ENCODE measurements at places on chromosomes 7 and 10. TPM values are rescaled to one million over a fixed set of nuclear protein-coding genes. Genes with fewer than 3 reads are reported as not detected.

UMAD1 gene
- 18.0 TPM for total RNA-seq

GRCh38 chr10:61097026-61097425 lies 153.0 kb upstream of the RHOBTB1 start:
- DNase-seq = no peak
- no peak overlapping the region for H3K27ac ChIP-seq
- H3K4me1 ChIP-seq = no peaks in the 10 kb centered on the region
- H3K4me3 ChIP-seq = no peak overlapping the region
- no peaks in the 10 kb centered on the region for H3K36me3 ChIP-seq

DNA sequence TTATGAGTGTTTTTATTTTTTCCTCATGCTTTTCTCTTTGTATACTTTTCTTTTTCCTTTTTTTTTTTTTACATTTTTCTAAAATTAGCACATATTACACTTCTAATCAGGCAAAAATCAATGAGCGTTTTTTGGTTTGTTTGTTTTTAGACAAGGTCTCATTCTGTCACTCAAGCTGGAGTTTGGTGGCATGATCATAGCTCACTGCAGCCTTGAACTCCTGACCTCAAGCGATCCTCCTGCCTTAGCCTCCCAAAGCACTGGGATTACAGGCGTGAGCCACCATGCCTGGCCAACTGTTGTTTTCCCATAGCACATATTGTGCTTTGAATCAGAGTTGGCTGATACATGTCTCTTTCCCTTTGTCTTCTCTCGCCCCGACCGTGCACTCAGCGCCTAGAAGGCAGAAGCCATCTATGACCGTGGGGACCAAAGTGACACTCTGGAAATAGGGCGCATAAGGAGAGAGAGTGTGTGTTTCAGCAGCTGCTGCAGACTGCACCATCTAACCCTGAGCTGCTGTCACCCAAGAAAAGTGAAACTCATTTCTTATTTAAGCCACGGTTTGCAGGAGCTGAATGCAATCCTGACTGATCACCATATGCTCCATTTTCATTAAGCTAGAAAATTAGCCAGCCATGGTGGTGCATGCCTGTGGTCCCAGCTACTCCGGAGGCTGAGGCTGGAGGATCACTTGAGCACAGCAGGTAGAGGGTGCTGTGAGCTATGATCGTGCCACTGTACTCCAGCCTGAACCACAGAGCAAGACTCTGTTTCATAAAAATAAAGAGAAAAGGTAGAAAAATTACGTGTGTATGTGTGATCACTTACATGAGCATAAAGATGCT lies 41.4 kb upstream of the GTF2I start:
- no peak overlapping the region for H3K27ac ChIP-seq
- H3K36me3 ChIP-seq = no peaks in the 10 kb centered on the region
- no peaks in the 10 kb centered on the region for H3K27me3 ChIP-seq
- no peak overlapping the region for H3K4me3 ChIP-seq
- DNase-seq = no peak

CNOT4 gene
- 25.8 TPM for total RNA-seq

EPHB6 gene
- 12.8 TPM for total RNA-seq

CTAGE6 gene
- 0.52 TPM for total RNA-seq

DNA sequence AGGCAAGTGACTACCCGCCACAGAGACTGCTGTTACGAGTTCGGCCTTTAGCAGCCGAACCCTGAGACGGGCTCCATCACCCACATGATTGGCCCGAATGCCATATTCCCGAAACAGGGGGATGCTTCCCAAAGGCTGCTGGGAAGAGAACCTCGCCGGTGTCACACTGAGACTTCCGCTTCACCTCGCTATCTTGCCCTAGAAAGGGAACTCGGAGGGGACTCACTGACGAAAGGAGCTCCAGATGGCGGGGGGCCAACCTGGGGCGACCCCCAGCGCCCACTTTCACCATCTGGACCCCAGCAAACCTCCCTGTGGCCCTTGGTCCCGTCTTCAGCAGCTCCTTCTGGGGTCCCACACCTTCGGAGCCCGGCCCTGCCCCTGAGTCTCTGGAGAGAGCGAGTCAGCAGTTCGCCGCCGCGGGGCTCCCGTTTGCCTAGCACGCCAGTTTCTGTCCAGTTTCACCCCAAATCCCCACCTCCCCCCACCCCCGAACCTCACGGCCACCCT lies 529 bp downstream of the HPS1 start:
- H3K4me3 ChIP-seq = peak overlapping the region; percentile 91
- peak; percentile 82 for DNase-seq
- no peaks in the 10 kb centered on the region for H3K4me1 ChIP-seq
- peaks cover 31% of the 10 kb centered on the region for H3K36me3 ChIP-seq

CACUL1 gene
- total RNA-seq = 47.7 TPM

CALML3 gene
- not detected for total RNA-seq

DNA sequence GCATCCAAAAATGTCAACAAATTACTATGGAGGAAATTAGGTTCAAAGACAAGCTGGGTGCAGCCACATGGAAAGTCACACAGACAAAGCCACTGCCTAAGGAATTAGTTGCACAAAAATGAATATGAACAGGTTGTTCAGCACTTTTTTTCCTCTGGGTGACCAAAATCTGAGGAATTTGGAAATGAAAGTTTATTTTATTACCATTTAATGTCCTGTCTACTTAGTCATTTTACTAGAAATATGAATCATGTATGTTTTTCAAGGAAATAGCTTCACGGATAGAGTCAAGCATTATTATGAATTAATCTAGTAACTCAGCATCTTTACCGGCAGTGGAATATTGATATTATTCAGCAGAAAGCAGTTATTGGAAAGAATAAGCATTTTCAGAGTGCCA lies 106.3 kb downstream of the ANK3 start:
- peaks cover 3% of the 10 kb centered on the region for H3K36me3 ChIP-seq
- DNase-seq = no peak
- no peaks in the 10 kb centered on the region for H3K4me1 ChIP-seq
- H3K27me3 ChIP-seq = no peaks in the 10 kb centered on the region

LGI1 gene
- total RNA-seq = not detected

CDK1 gene
- 3.4 TPM for total RNA-seq

- no peak overlapping the region for H3K27ac ChIP-seq
- DNase-seq = no peak
- no peak overlapping the region for H3K4me3 ChIP-seq
- no peaks in the 10 kb centered on the region for H3K4me1 ChIP-seq
Measured at GRCh38 chr10:17473228-17473950, 19.0 kb upstream of the ST8SIA6 start.

DNA sequence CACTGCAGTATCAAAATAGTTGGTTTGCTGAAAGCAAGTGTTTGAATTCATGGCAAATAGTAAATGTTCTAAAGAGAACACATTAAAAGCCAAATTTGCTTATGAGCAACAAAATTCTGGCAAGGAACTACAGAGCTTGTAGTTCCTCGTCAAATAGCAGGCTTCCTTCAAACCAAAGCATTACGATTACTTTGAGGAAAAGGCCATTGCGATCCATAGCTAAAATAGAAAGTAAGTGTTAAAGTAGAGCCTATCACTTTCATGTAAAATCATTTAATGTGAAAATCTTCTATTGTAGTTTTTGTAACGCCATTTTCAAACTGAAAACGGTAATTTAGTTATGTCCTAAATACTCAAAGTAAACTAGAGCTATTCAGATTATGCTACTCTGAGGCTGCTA lies 20.1 kb downstream of the CACNA2D1 start:
- no peak for DNase-seq
- H3K27ac ChIP-seq = no peak overlapping the region
- no peaks in the 10 kb centered on the region for H3K4me1 ChIP-seq
- no peaks in the 10 kb centered on the region for H3K27me3 ChIP-seq
- no peaks in the 10 kb centered on the region for H3K36me3 ChIP-seq

GRCh38 chr10:56296618-56297017 lies 64.4 kb downstream of the ZWINT start:
- H3K27ac ChIP-seq = no peak overlapping the region

- no peaks in the 10 kb centered on the region for H3K27me3 ChIP-seq
- H3K27ac ChIP-seq = no peak overlapping the region
- peaks cover 12% of the 10 kb centered on the region for H3K4me1 ChIP-seq
- no peak for DNase-seq
- no peaks in the 10 kb centered on the region for H3K36me3 ChIP-seq
- no peak overlapping the region for H3K4me3 ChIP-seq
Measured at GRCh38 chr10:129854796-129855705, 109.0 kb downstream of the EBF3 start.

- H3K4me1 ChIP-seq = no peaks in the 10 kb centered on the region
- no peaks in the 10 kb centered on the region for H3K27me3 ChIP-seq
- DNase-seq = no peak
- no peak overlapping the region for H3K27ac ChIP-seq
- no peak overlapping the region for H3K4me3 ChIP-seq
- H3K36me3 ChIP-seq = peaks cover 94% of the 10 kb centered on the region
Measured at GRCh38 chr10:125836746-125837145, 13.4 kb downstream of the BCCIP start.

- DNase-seq = no peak
- no peak overlapping the region for H3K4me3 ChIP-seq
- no peaks in the 10 kb centered on the region for H3K27me3 ChIP-seq
- H3K27ac ChIP-seq = no peak overlapping the region
- H3K4me1 ChIP-seq = peaks cover 5% of the 10 kb centered on the region
Measured at GRCh38 chr7:24982917-24983316, 2.9 kb upstream of the OSBPL3 start.

GRCh38 chr10:43177595-43177994 lies 39.4 kb downstream of the CSGALNACT2 start:
- no peak overlapping the region for H3K27ac ChIP-seq
- no peak overlapping the region for H3K4me3 ChIP-seq
- no peak for DNase-seq
- H3K4me1 ChIP-seq = peaks cover 2% of the 10 kb centered on the region
- H3K27me3 ChIP-seq = no peaks in the 10 kb centered on the region

- peak overlapping the region; percentile 60 for H3K4me3 ChIP-seq
- H3K27ac ChIP-seq = peak overlapping the region; percentile 81
- peaks cover 20% of the 10 kb centered on the region for H3K4me1 ChIP-seq
Measured at GRCh38 chr10:21519941-21520436, 5.5 kb downstream of the SKIDA1 start.

MAGI2 gene
- total RNA-seq = 12.8 TPM

- H3K4me3 ChIP-seq = peak within 1 kb of the TSS; percentile 25
- no peak for DNase-seq
- H3K27me3 ChIP-seq = no peaks in the 10 kb centered on the region
- no peak within 1 kb of the TSS for H3K27ac ChIP-seq
- no peaks in the 10 kb centered on the region for H3K4me1 ChIP-seq
- H3K36me3 ChIP-seq = no peaks in the 10 kb centered on the region
Measured at GRCh38 chr7:102912742-102913141, at the start of gene LRRC17. TSS of gene LRRC17 (plus strand) at chr7:102913000. CDS start at chr7:102933914, 20,914 bp downstream.

Measured in upper lobe of right lung (tissue), 1 donor.